ENCODE measurements at places on chromosomes 11 and 22.

GRCh38 chr22:31139866-31140716, at the start of gene PLA2G3:
TSS of gene PLA2G3 (minus strand) at chr22:31140508. CDS start at chr22:31140354, 154 bp downstream.
- DNase-seq, result no peak

DNA sequence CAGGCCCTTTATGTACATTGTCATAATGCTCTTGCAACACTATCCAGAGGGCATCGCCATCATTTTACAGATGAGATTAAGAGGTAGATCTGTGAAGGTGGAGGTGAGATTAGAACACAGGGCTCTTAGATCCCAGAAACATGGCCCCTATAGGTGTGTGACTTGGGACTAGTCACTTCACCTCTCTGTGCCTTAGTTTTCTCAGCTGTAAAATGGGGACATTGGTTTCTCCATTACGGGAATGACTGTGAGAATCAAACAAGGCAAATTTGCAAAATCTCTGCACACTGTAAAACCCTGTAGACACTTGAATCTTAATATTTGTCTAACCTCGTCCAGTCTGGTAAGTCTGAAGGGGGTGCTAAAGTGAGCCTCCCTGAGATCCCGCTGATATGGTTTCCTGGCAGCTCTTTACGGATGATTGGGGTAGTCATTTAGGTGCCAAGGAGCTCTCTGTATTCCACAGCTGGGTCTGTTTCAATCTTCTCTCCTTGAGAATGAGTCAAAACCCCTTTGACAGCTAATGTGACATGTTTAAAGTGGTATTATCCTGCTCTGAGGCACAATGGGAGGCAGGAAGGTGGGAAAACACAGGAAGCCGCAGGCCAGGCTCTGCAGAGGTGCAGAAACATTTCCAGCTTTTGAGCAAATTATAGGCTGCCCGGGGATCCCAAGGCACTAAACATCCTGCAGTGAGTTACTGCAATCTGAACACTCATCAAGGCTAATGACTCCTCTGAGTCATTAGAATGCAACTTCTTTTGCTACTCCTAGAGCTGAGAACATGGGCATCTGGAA, 140.8 kb downstream of the CCDC81 start:
- DNase-seq, result no peak

DNA sequence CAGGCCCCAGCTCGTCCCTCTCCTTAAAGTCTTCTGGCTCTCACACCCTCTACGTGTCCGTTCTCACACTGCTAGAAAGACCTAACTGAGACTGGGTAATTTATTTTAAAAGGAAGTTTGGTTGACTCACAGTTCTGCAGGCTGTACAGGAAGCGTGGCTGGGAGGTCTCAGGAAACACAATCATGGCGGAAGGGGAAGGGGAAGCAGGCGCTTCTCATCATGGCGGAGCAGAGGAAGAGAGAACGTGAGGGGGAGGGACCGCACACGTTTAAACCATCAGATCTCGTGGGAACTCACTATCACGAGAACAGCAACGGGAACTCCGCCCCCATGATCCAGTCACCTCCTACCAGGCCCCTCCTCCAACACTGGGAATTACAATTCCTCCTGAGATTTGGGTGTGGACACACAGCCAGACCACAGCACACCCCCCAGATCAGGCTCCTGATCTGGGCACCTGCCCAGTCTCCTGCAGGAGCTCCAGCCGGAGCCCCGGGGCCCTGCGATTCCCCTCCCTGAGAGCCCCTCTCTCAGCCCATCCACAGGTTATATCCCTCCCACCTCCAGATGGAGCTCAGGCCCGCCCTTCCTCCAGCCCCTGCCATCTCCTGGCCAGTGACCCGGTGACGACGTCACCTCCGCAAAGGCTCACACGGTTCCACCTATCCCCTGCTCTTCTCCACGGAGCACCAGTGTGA, 170.2 kb downstream of the BRD1 start:
- peak; percentile 54 for DNase-seq

DNA sequence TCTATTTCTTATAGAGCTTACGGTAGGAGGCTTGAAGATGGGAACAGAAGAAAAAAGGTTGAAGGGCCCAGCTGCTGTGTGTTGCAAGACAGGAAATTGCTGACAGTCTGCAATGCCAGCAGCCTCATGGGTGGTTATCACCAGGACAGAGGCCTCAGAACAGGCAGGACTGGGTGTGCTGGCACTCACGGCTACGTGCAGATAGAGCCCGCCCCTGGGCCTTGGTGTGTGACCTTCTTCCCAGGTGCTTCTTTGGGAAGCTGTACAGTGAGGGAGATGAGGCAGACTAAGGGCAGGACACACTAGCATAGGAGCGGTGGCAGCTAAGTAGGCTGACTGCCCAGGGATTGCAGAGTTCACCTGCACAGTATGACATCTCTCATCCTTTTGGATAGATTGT, 12.6 kb downstream of the PRAME start:
- DNase-seq, result no peak

- DNase-seq, result no peak
Measured at GRCh38 chr11:11416502-11416901, 63.5 kb upstream of the CSNK2A3 start.

GRCh38 chr11:129458756-129459535, 83.3 kb downstream of the BARX2 start:
- no peak for DNase-seq

Measured in activated T-helper 1 cell treated with Interleukin-2 at 50 U/mL for 16 hours (primary cell).